Foreskin keratinocyte (primary cell): ENCODE measurements at places on chromosomes 13 and 19. TPM values are rescaled to one million over a fixed set of nuclear protein-coding genes. Genes with fewer than 3 reads are reported as not detected.

- no peak for DNase-seq
Observed at GRCh38 chr13:20699715-20700114, 3.8 kb upstream of the IL17D start.

GRCh38 chr13:111217641-111218040, 102.5 kb downstream of the ARHGEF7 start:
- no peak for DNase-seq

DNA sequence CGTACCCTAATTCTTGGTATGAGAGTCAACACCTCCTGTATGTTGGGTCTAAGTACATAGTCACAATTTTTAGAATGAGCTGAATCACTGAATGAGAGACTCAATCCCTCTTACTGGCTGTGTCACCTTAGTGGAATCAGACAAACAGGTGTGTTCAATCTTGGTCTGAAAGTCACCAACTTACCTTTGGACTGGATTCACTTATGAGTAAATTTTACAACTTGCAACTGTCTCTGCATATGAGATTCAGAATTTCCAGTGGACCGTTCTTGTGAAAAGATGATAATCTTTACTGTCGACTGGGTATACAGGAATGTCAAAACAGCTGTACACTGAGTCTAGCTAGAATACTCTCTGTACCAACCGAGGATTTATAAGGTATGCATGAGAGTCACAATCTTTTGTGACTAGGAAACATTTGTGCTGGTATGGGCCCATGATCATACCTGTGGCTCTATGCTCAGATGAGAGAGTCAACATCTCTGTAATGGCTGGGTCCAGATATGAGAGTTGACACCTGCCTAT, 5.9 kb upstream of the ZNF91 start:
- no peak for DNase-seq

DNA sequence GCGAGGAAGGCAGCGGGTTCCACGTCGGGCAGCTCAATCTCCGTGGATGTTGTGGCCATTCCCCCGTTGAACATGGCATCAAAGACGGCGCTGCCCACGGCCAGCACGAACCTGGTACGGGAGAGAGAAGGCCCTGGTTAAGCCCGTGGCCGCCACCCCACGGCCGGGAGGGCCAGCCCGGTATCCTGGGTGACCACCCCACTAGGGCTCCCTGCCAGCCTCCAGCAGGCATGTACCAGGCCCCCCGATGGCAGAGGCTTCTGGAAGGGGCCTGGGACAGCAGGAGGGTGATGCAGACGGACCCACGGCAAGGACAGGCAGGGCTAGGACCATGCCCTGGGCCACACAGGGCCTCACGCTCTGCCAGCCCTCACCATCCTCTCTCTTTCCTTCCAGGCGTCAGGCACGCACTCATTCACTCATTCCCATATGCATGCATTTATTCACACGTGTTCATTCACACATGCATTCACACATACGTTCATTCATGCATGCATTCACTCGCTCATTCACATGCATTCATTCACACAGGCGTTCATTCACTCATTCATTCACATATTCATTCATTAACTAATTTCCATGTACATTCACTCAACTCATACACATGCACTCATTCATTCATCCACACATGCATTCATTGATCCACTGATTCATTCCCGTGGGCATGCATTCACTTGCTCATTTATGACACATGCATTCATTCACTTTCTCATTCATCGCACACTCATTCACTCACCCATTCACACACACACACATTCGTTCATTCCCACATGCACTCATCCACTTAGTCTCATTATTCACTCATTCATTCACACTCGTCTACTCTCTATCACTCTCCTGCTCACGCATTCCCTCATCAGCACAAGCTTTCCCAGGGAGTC, 17.9 kb downstream of the BTBD2 start:
- DNase-seq = peak; percentile 63

DNA sequence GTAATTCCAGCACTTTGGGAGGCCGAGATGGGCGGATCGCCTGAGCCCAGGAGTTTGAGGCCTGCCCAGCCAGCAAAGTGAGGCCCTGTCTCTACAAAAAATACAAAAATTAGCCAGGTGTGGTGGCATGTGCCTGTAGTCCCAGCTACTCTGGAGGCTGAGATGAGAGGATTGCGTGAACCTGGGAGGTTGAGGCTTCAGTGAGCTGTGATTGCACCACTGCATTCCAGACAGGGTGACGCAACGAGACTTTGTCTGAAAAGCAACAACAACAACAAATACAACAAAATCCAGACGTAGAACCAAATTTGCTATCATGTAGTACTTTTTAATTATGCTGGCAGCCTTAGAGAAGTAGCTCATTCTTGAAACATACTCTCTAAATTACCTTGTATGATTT, 277.1 kb downstream of the KLF5 start:
- DNase-seq = no peak

DNA sequence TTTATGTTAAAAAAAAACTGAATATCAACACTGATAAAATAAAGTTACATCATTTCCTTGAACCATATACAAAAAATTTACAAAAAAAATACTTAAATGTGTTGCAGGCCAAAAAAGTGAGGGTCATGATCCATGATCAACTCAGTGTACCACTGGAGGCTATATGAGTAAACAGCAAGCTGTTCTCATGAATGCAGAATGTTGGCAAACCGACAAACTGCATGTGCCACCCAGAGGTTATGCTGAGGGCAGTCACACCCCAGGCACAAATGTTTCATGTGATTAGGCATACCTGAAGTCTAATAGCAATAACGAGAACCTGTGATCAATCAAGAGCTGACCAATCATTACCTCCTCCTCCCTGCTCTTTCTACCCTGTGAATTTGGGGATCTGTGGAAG, 91.9 kb downstream of the ZNF431 start:
- peak; percentile 39 for DNase-seq

GRCh38 chr19:872266-872951, 12.9 kb downstream of the CFD start:
- peak; percentile 87 for DNase-seq

- no peak for DNase-seq
Observed at GRCh38 chr19:6821639-6822310, 49.3 kb downstream of the VAV1 start.

DNA sequence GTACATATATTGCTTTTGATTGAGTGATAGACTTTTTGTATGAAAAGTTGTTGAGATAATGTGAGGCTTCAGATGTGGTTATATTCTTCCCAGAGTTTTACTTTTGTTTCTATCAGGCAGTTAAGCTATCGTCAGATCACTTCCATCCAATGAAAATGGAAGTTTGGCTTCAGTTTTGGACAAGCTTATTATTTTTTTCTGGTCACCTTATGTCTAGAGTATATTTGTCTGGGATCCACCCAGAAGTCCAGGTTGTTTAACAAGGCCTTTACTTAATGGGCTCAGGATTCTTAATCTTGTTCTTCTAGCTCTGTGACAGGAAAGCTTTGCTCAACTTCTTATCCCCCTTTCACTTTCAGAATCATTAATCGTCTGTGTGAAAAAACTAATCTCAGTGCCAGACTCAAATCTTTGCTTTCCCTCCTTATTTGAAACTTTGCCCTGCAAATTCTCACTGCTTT, 150.9 kb downstream of the PDS5B start:
- DNase-seq = peak; percentile 13

GRCh38 chr19:5690955-5691821, 1.1 kb downstream of the RPL36 start:
- DNase-seq = no peak

GRCh38 chr19:12938779-12939601, 581 bp downstream of the CALR start:
- DNase-seq = no peak

DNA sequence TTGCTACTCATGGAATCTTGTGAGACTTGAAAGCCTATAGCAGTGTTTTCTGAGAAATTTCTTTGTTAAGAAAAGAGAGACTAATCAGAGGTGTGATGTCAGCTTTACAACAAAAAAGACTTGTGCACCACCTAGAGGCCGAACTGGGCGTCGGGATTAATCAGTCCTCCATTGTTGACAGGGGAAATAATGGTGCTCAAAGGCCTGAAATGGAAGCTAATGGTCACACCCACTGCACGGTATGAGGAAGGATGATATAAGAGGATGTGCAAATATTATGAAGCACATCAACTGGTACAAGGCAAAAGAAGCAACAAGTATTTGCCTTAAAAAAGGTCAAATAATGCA, 480.2 kb upstream of the MIR17HG start:
- peak; percentile 74 for DNase-seq

SIGLEC5 gene
- not detected in 2 replicates for total RNA-seq

BRME1 gene
- total RNA-seq = 0.68 and 0.78 TPM in 2 replicates

ZBTB32 gene
- total RNA-seq = not detected in 2 replicates

EFNB2 gene
- total RNA-seq = 65.1 and 66.2 TPM in 2 replicates

ZNF613 gene
- 4.4 and 6.8 TPM in 2 replicates for total RNA-seq

LILRB1 gene
- total RNA-seq = not detected in 2 replicates
